ENCODE measurements at places on chromosomes 11 and 22. TPM values are rescaled to one million over a fixed set of nuclear protein-coding genes. Genes with fewer than 3 reads are reported as not detected.

LARGE1 gene
- total RNA-seq, result 9.7 TPM

DNA sequence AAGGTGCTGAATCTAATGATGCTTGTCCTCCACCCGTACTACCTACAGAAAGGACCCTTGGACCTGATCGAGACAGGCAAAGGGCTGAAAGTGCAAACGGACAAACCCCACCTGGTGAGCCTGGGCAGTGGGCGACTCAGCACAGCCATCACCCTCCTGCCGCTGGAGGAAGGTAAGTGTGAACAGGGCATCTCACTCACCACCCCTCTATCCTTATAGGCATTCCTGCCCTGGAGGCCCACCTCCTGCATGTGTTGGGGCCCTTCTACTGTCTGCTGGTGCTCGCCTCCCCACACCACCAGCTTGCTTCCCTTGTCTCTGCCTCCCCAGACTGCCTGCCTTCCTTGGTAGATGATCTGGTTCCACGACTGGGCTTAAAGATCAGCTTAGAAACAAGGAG, 7.1 kb downstream of the PHLDB1 start:
- DNase-seq, result no peak

DNA sequence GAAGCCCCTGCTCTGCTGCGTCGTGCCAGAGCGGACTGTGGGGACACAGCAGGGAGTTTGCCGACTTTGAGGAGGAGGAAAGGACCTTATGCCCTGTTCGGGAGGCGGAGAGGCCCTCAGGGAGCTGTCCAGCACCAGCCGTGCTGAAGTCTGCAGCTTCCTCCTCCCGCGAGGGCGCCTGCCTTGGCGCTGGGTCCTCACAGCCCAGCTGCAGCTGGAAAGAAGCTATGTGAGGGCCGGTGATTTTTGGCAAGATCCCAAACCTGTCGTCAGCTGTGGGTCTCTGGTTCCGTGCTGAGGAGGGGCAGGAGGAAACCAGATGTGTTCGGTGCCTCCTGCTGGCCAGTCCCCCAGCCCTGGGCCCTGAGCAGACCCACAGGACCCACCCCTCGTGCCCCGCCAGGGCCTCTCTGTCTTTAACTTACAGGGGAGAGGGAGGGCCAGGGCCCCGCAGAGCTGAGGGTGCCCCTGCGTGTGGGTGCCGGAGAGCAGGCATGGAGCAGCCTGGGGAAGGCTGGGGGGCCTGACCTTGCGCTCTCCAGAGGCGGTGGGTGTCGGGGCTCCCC, 12.0 kb downstream of the BRSK2 start:
- DNase-seq, result peak; percentile 83

- DNase-seq, result no peak
Observed at GRCh38 chr22:29457730-29458129, 19.3 kb downstream of the RFPL1 start.

GRCh38 chr11:115366826-115367225, 137.4 kb downstream of the CADM1 start:
- DNase-seq, result no peak

All from pancreas (tissue), 10 donors.